ENCODE measurements at places on chromosomes 16 and 17.

DNA sequence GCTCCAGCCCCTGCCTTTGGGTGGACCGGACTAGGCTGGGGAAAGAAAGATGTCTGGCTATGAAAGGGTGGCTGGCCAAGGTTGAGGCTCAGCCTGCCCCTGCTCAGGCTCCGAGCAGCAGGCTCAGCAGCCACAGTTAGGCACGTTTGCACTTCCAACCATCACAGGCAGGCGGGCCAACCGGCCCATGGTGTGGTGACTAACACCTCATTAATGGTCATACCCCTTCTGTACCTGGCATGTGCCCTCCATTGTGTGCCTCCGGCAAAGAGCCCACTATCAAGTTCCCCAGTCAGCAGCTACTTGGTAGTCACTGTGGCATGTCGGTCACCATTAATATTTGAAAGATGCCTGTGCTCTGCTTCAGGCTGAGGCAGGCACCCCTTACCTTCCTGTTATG is 6.7 kb downstream of the TBC1D24 start:
- no peak for DNase-seq

DNA sequence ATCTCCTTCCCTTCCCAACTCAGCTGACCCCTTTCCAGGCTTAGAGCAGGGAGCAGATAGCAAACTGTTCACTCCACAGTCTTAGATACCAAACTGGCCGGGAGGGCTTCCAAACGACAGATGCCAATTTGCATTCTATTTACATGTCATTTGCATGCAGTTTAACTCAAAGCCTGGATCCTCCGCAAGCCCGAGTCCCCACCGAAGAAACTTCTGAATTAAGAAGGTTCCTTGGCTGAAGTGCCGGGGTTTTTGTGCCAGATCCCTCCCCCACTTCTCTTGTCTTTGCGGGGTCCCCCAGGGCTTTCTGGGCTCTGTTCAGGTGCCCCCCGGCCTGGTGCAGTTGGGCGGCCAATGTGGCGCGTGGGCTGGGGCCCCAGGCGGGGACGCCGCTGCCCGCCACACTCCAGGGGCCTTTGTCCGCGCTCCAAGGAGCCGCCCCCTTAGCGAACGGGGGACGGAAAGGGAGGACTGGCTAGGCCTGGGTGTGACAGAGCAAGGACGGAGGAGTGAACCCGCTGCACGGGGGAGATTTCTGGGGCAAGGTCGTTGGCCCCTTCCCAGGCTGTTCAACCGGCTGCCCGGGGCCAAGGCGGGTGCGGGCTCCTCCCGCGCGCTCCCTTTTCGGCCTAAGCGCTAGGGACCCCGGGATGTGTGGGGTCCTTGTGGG is 1.2 kb downstream of the GPRC5B start:
- no peak for DNase-seq

DNA sequence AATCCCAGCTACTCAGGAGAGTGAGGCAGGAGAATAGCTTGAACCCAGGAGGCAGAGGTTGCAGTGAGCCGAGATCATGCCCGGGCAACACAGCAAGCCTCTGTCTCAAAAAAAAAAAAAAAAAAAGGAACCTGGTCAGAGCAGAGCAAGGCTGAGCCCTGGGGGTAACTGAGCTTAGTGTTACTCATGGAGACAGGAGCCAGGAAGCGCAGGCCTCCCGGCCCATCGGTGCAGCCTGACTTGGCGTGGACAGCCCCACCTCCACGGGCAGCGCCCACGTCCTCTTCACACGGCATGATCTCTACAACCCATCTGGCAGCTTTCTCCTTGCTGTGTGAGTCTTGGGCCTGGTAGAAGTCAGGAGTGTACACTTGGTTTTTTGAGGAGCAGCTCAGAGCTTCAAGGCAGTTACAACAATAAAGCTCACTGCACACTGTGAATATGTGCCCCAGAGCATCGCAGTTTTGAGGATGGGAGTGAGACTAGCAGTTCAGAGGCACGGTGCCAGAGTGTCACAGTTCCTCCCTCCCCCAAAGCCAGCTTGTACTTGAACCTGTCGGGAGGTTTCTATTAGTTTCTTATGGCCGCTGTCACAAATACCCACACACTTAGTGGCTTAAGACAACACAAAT is 129.9 kb downstream of the RAP1GAP2 start:
- no peak for DNase-seq

DNA sequence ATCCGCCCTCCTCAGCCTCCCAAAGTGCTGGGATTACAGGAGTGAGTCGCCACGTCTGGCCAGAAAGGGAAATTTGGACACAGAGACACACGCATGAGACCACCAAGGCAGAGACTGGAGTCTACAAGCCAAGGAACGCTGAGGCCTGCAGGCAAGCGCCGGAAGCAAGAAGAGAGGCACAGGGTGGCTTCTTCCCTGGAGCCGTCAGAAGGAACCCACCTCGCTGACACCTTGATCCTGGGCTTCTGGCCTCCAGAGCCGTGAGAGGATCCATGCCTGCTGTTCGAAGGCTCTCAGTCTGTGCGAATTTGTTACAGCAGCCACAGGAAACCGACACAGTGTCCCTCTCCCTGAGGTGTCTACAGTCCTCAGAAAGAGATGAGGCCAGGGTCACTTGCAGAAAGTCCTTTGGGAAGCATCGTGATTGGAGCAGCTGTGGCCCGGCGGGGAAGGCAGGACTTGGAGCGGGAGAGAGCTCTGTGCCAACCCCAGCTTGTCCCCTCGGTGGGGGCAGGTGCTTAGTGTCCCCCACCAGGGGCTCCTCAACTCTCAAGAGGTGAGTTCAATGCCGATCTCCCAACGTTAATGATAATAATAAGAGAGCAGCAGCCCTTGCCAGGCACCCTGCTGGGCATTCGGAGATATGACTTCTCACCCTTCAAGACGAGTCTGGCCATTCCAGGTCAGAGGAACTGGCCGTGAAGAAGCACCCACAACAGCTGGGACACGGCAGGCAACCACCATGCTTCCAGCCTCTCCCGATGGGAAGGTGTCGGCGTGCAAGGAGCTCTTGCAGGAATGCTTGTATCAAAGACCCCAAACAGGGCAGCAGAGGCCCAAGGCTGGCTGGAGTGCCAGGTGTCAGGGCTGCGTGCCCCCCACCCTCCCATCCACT is 68.4 kb upstream of the TNRC6C start:
- no peak for DNase-seq

DNA sequence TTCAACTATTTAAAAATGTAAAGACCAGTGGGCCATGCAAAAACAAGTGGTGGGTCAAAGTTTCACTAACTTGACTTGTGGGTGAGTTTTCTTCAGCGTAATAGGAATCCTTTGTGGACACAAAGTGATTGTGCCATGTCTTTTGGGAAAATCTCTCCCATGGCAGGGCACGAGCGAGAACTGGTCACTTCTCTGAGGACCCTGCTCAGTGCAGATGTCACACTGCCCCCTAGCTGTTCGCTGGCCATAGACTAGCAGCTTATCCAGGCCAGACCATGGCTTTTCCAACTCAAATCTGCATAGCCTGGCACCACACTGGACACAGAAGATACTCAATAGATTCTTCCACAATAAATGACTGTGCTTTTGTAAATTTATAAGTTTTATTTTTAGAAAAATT is 306.0 kb upstream of the CCL2 start:
- no peak for DNase-seq

- DNase-seq = no peak
Measured at GRCh38 chr17:3447625-3448024, 14.0 kb upstream of the OR1E2 start.

DNA sequence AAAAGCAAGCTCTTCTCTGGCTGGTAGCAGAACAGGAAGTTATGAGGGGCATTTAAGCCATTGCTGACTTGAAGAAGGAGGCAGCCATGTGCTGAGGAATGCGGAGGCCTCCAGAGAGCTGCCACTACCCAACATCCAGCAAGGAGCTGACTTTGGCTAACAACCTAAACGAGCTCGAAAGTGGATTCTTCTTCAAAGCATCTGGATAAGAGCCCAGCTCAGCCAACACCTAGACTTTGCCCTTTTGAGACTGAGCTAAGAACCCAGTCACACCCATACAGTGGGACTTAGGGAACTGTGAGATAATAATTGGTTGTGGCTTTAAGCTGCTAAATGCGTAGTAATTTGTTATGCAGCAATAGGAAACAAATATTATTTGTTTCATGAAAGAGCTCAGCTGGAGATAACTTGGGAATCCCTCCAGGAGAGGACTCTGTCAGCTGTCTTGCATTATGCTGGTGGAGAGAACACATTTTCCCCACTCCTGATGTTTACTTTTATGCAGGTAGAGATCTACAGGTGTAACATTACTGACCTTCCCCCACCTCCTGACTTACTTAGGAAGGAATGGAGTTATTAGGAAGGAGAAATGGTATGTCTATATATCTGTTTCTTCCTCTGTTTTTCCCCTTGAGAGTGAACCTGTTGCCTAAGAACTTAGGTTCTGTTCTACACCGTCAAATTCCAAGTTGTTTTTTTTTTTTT is 52.7 kb upstream of the ZNF629 start:
- DNase-seq = no peak

- DNase-seq = no peak
Measured at GRCh38 chr17:56119936-56120335, 33.3 kb upstream of the ANKFN1 start.

Data from T-cell (primary cell).